Activated CD4-positive, alpha-beta T cell treated with anti-CD3 and anti-CD28 coated beads for 1 hour (primary cell): ENCODE measurements at places on chromosomes 1 and 21.

- DNase-seq = peak; percentile 78
Observed at GRCh38 chr1:869499-870244, 54.1 kb upstream of the SAMD11 start.

- DNase-seq = no peak
Observed at GRCh38 chr1:12546771-12547585, 71.0 kb downstream of the DHRS3 start.

DNA sequence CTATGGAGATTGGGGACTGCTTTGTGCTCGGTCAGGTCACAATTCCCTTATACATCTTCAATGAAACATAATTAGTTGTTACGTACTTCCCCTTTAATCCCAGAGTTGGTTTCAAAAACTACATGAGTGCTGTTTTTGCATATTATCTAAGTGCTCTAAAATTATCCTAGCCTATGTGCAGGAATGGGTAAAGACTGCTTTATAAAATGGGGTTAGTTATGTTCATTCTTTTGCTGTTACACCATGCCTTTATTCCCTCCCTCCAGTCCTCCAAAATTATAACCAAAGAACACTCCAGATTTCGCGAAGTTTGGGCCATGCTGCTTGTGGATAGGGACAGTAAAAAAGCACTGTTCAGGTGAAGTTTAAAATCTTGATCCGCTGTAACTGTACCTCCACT is 173.9 kb upstream of the SNX7 start:
- DNase-seq = no peak

- DNase-seq = no peak
Observed at GRCh38 chr1:76250271-76250670, 175.7 kb downstream of the ST6GALNAC3 start.

GRCh38 chr1:228375578-228376261 is 30.9 kb downstream of the TRIM11 start:
- DNase-seq = no peak

- DNase-seq = no peak
Observed at GRCh38 chr1:115218699-115219098, 119.3 kb downstream of the NGF start.

- no peak for DNase-seq
Observed at GRCh38 chr21:24272521-24272938, 1334.8 kb downstream of the MRPL39 start.

DNA sequence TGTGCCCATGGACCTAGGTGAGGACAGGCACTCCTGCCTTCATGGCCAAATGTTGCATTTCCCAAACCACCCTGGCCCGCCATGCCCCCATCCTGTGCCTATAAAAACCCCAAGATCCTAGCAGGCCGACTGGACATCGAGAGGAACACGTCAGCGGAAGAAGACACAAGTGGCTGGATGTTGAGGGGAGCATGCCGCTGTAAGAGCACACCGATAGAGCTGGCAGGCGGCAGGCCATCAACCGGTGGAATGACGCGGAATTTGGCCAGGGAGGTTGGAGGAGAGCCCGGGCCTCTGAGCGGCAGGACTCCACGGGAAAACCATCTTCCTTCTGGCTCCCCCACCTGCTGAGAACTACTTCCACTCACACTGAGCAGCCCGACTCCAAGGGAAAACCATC is 361.1 kb upstream of the TMPRSS15 start:
- no peak for DNase-seq

- no peak for DNase-seq
Observed at GRCh38 chr21:23478381-23478780, 2128.9 kb downstream of the MRPL39 start.

DNA sequence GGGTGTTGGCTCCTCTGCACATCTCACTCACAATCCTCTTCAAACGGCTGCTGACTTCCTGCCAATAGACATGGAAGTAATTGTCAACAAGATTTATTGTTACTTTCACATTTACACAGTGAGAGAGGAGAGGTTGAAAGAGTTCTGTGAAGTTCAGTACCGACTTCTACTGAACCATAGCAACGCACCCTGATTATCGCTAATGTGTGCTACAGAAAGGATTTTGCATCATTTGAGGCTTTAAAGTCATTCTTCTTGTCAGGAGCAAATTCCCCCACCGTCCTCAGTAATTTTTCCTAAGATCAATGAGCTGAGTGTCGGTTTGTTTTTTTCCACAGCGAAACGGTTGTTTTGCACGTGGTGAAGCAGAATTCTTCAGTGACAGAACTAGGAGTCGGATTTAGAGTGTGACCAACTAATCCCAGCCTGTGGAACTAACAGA is 361.0 kb downstream of the ADGRL2 start:
- DNase-seq = no peak

- no peak for DNase-seq
Observed at GRCh38 chr1:10663678-10664035, 132.8 kb downstream of the CASZ1 start.

DNA sequence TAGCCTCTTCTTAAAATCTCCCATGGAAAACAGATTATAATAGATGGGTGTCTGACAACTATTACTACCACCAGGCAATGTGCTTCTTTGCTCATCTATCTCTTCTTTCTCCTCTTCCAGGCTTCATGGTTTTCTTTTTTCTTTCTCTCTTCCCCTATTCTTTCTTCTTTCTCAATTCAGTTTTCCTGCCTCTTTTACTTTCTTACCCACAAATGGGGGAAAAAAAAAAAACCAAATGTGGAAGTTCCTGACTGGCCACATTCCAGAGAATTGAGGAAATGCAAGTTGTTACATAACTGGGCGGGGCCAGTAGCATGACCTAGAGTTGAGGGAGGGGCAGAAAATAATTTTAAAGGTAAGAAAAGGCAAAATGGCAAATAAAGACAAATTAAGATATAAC is 10.9 kb upstream of the SMG7 start:
- no peak for DNase-seq
